ENCODE measurements at places on chromosomes 4 and X. TPM values are rescaled to one million over a fixed set of nuclear protein-coding genes. Genes with fewer than 3 reads are reported as not detected.
A peak's percentile ranks its signal among the peaks of the same experiment; 100 is the strongest.

DNA sequence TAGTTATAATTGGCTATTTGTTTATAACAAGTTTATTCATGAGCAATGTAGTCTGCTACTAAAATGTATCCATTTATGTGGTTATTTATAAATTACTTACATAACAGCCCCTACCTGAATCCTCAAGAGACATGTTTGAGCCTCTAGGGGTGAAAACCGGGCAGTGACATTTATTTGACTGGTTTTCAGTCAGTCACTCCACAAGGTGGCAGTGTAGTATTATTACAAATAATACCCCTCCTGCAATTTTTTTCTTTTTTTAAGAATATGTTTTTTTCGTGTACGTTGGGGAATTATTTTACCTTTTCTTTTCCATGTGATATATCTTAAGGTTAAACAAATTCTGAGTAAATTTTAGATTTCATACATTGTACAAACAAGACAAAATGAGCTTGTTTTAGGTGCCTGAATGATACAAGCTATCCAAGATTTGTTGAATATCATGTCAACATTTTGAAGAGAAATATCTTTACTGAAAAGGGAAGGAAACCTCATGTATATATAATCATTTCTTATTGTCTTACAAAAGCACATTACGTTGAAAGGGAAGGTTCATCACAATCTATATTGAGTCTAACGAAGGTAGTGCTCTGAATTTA lies 598.7 kb upstream of the TECRL start:
- peak; percentile 8 for DNase-seq

GRCh38 chr4:1595789-1596325 lies 88.3 kb downstream of the FAM53A start:
- DNase-seq, result no peak

- no peak for DNase-seq
These were observed 107.6 kb downstream of the PDLIM5 start for GRCh38 chr4:94559351-94559806.

DNA sequence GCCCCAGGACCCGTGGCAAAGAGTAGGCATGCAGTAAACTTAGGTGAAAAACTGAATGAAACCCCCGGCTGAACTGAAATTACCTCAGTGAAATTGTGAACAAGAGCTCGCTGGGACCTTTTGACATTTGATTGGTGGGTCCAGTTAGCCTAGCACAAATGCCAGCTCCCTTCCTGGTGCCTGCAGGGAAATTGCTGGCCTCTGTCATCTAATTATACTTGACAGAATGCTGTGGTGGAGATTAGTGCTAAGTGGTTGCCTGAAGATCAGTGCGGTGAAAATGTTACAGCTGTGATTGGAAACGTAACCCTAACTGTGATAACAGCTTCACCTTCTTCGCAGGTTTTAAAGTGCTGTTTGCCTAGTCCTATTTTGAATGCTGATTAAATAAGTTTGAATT lies 43.0 kb downstream of the ADD1 start:
- no peak for DNase-seq

DNA sequence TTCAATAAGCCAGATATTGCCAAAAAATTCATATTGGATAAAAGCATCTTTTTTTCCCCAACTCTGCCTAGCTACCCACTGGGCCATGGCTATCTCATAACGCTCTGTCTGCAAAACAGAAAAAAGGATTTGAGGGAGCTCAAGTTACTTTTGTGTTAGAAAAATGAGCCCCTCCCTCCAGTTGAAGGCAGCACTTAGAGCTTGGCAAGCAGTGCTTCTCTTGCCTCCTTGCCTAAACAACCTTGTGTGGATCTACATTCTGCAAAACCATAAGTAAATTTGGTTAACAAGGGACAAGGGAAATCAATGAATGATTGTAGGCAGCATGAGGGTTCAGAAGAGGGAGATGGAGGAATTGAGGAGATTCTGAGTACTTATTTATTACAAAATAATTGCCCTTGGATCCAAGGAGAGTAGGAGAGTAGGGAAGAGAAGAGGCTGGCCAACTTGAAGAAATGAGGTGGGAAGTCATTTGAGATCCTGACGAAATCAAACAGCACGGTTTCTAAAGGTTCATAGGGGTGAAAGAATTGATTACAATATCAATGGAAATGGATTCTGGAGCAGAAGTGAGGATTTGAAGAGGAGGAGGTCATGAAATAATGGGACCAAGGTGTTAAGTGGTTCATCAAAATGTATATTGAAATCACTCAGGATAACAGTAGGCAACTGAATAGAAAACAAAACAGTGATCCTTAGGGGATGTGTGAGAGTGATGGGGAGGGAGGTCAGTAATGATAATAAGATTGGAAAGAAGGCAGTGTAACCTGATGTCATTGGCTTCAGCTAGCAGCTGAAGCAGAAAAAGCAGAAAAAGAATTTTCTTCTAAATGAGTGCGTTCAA lies 434.8 kb upstream of the IGFBP7 start:
- DNase-seq, result no peak

DNA sequence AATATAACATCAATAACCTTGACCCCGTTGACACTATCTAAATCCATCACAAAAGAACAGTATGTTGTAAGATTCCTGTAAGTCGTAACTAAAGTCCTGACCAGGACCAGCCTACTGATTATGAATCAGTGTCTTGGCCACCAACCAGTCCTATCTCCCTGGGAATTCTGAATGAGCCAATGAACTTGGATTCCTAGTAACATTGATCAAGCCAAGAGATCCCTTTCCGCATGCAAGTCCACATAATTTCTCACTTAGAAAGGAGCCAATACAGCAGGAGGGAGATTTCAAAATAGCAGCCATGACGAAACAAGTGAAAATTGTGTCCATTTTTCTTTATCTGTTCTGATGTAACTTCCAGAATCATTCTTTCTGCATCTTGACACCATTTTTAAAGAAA lies 9.5 kb downstream of the XPNPEP2 start:
- no peak for DNase-seq

GRCh38 chrX:115030625-115031024 lies 13.2 kb upstream of the IL13RA2 start:
- DNase-seq, result peak; percentile 64

- no peak for DNase-seq
These were observed 27.1 kb upstream of the IGFBP7 start for GRCh38 chr4:57137261-57137660.

GRCh38 chrX:149151805-149152757 lies 353.0 kb downstream of the IDS start:
- no peak for DNase-seq

DNA sequence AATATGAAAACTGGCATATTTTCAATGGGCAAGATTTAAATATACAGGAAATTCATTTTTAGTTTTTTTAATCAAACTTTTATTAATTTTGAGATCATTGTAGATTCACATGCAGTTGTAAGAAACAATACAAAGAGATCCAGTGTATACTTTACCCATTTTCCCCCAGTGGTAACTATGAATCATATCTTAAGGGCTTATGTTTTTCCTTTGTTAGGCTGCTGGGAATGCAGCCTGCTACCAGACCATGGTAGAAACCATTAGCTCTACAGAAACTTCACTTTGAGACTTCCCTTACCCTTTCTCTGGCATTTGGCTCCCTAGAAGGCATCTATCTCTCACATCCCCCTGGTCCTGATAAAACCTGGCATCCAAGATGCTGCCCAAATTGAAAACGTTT lies 147.6 kb upstream of the EOLA2 start:
- no peak for DNase-seq

Gene MAB21L2
- total RNA-seq, result 0.29 TPM

DNA sequence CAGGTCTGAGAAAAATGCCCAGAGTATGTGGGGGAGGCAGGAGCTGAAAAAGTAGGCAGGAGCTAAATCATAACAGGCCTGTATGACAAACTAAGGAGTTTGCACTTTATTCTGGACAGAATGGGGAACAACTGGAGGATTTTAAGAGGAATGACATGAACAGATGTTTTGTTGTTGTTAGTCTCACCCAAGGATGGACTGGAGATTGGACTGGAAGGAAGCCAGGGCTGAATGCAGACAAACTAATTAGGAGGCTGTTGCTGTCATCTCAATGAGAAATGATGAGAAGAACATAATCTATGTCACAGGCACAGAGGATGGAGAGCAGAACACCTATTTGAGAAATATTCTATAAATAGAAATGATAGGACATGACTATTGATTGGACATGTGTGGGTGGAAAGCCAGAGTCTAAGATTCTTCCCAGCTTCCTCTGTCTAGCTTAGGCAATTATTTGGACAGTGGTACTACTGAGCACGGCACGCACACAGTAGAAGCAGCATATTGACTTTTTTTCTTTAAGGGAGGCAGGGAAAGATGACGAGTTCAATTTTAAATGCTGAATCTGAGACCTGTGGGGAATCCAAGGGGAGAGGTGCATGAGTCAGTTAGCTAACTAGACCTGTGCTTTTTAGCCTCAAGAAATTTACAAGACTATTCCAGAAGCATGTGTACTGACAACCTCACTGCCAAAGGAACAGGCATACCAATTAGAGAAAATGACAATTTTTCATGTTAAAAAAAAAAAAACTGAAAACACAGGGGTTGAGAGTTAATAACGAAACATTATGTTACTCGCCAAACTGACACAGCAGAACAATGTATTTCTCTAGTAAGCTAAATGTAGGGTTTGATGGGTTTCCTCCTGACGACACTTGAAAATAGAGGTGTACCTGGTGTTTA lies 963 bp upstream of the USO1 start:
- DNase-seq, result no peak

All from Calu3 (cell line).